ENCODE measurements at places on chromosomes 12 and 14.

DNA sequence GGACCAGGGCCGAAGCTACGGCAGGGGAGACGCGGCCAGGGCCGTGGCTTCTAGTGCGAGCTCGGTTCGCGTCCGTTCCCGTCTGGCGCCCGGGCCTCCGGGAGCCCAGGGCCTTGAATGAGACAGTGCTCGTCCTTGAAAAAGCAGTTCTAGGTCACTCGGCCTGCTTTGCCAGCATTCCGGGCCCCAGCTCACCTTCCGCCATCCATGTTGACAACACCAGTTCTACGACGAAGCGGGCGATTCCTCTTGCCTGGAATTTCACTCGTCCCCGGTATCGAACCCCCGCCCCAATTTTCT is 4.5 kb downstream of the OR10AD1 start:
- no peak for DNase-seq

DNA sequence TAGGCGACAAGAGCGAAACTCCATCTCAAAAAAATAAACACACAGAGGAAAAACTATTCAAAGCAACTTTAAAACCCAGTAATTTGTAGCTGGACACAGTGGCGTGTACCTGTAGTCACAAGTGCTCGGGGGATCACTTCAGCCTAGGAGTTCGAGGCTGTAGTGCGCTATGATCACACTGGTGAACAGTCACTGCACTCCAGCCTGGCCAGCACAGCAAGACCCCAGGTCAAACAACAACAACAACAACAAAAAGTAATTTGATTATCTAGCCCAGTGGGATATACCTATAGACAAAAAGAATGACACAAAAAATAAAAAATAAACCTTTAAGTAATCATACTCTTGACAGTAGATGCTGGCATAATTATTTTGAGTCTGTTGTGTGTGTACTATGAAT is 29.3 kb downstream of the STX2 start:
- no peak for DNase-seq

GRCh38 chr14:63027719-63028118 is 17.5 kb downstream of the KCNH5 start:
- DNase-seq: no peak

- no peak for DNase-seq
Measured at GRCh38 chr14:106309423-106309822, 783.0 kb downstream of the TMEM121 start.

DNA sequence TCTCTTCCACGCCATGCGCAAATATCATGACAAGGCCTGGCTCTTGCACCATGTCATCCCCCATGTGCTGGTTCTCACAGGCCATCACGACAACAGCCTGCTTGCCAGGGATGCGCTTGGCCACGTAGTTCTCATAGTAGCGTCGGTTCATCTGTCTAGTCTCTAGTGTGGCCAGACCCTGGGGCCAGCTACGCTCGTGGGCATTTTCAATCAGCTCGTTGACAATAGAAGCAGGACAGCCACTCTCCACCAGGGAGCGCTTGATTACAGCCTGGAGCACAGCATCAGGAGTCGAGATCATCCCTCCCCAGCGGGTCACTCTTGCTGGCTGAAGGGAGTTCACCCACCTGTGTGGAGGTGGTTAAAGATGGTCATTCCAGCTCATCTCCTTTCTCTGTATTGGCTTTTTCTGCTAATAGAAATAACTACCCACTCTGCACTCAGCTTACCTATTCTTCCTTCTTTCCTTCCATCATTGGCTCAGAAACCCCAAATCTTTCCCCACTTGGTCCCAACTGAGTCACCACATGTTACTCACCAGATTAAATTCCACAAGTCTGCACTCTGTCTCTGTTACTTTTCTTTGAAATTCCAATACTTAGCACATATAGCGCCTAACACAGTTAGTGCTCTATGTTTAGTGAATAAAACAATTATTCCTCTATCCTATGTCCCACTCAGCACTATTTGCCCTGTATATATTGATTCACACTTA is 15.1 kb downstream of the RNF41 start:
- DNase-seq: peak; percentile 41

GRCh38 chr12:117538032-117538690 is 176.7 kb upstream of the NOS1 start:
- no peak for DNase-seq

DNA sequence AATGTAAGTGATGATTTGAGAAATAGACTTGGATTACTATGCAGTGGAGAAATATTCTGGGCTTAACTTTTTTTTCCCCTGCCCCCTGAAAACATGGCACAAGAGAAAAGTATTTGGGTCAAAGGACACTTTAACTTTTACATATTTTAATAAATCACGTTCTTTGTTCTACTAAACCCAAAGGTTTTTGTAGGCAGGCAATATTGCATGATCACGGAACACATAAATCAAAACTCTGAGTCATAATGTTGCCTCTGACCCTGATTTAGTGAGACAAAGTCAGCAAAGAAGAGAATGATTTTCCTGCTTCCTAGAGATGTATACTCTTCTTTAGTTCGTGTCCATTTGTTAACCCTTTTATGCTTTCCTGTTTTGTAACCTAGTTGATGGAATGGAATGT is 38.0 kb downstream of the ABCD2 start:
- DNase-seq: peak; percentile 25

DNA sequence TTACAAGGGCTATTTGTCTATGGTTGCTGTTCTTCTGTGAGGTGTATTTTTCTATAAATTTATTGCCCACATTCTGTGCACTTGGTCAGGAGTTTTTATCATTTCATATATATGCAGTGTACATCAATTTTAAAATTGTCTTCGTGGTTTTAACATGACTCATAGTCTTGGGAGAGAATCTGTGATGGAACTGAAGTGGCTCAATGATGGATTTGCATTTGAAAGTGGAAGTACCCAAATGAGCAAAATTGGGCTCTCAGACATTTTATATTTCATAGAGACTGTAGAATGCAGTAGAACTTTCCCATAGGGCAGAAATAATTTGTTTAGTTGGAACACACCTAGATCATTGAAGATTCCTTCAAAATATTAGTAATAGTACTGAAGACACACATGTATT is 1.9 kb upstream of the SCFD1 start:
- DNase-seq: peak; percentile 67

DNA sequence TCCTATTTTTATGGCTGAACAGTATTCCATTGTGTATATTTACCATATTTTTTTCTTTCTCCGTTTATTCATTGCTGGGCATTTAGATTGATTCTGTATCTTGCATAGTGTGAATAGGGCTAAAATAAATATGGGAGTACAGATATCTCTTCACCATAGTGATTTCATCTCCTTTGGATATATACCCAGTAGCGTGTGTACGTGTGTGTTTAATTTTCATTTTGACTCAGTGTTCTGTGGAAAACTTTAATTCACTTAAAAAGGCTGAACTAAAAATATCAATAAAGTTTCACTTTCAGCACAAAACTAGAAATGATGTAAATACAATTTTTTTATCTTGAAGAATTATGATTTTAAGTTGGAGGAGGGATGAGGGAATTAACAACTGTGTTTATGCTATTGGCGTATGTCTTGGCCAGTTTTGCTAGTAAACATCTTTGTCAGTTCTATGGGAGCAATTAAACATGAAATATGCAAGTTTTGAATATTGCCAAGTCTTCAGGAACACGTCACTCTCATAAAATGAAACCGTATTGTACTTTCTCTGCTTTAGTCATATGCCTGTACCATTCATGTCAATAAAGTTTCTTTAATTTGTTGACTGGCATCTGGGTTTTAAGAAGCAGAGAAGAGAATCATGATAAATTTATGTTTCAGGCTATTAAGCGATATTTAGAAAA is 99.8 kb downstream of the PTGER2 start:
- DNase-seq: no peak

- DNase-seq: no peak
Measured at GRCh38 chr12:85968606-85969005, 94.5 kb downstream of the NTS start.

DNA sequence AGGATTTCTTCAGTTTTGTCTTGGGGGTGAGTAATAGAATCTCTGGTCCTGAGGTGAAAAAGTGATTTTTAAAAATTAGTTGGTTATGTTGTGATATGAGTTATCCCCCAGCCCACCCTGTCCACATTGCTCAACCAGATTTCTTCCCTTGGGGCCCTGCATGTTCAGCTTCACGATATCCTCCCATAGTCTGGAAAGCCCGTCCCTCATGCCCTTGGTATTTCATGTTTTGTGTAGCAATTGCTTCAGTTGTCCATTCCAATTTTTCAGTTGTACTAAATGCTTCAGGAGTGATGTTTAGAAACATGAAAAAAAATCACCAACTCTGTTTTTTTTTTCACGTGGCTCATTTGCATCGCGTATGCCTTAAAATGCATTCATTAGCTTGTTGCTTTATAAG is 17.5 kb upstream of the BICD1 start:
- DNase-seq: no peak

DNA sequence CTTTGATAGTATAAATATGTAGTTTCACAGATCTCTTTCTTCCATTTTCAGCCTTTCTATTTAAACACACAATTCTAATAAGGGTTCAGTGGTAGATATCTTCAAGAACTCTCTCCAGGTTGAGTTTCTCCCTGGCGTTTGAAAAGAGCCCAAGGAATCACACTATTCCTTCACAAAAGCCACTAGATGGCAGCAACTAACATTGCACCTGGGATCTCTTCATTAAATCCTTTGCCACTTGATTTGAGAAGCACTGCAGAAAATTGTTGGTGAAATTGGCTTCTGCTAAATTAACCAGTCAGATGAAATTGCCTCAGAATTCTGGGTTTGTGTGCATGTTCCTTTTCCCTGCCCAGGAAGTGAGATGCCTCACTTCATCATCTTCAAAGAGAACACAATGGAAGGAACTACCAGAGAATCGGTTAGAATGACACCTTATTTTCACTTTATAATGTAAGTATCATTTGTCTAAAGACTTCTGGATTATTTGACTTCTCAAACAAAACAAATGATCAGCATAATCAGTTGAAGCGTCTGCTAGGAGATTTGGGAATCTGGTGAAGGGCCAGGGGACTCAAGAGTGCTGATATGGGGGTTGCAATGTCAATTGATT is 6.8 kb downstream of the CCDC198 start:
- peak; percentile 68 for DNase-seq

DNA sequence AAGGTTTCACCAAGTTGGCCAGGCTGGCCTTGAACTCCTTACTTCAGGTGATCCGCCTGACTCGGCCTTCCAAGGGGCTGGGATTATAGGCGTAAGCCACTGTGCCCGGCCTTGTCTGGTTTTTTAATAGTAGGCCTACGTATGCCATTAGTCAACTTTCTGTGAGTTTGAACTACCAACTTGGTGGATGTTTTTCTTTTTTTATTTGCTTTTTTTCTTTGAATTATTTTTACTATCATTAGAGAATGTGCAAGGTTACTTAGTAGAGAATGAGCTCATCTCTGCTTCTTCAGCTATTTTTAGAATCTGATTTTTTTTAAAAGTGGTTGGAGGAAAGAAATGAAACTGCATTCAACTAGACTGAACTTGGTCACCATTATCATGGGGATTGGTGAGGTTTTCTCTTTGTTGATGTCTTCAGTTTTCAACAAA is 51.4 kb downstream of the HMGA2 start:
- no peak for DNase-seq

DNA sequence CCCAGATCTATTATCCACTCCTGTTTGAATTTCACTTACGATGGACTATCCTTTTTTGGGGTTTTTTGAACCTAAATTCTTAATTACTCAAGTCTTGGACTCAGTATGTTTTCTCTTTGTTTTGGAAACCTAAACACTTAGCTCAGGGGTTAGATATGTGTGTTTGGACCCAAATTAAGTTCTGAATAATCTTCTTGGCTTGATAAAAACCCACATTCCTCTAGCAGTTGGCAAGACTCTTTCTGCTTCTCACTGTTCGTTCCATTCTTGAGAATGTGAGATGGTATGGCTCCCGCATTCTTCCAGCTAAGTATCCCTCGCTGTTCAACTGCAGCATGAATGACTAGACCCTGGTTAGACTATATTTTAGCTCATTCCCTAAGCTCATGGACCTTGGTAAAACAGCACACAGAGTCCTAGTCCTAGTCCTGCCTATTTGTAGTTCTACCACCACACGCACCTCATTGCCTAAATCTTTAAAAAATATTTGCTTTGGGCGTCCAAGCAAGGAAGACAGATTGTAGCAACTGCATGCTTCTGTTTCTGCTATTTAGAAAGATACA is 860.0 kb downstream of the RPS29 start:
- DNase-seq: no peak

GRCh38 chr14:69038455-69039287 is 59.6 kb upstream of the ACTN1 start:
- DNase-seq: peak; percentile 96

DNA sequence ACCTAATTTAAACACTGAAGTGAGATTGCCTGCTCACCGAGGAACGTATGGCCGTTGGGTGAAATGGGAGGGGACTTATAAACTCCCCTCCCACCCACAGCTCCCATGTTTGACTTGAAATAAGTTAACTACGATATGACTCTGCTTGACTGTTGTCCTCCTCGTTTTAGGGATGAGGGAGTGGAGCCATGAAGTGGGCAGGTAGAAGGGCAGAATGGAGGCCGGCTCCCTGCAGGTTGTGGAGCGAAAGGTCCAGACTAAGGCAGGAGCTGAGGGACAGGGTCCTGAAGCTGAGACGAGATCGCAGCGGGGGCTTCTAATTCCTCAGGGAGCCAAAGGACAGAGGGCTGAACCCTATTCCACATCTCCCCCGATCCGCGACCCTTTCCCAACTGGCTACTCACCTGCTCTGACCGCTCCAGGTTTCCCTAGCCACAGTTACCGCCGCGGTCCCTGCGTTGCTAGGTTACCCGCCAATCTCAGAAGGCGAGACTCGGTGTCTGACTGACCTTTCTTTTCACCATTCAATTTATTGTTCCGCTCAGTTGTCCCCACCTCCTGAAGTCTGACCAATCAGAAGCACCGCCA is 577 bp upstream of the TPCN1 start:
- DNase-seq: no peak

DNA sequence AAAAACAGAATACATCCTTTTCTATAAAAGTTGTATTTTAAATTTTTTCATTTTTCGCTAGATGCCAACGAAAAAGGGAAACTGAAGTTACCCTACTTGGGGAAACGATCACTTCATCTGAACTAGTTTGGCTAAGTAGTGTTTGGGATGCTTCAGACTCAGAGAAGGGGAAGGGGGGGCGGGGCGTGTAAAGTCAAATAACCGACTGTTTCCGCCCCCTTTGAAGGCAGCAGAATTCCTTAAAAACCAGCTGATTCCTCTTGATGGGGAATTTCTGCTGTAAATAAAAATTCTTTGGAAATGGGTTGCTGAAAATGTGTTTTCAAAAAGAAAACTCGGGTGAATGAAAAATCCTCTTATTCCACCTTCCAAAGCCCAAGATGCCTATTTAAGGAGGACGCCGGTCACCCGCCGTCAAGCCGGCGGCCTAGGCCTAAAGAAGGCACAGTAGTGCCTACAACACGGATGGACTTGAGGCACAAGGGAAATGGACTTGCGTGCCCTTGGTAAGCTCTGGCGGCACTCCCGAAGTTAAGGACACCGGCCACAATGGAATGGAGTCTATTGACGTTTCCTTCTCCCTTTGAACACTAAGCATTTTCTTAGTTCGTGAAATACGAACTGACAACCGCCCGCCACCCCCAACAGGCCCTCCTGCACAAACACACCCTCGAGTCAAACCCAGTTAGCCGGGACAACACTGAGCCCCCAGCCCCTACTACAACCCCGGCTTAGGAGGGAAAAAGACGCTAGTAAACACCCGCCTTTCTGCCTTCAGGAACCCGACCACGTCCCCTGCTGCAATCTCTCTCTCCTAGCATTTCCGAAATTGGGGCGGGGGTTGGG is 1.9 kb downstream of the ATXN2 start:
- peak; percentile 50 for DNase-seq
